ENCODE measurements at places on chromosomes 7 and 10. TPM values are rescaled to one million over a fixed set of nuclear protein-coding genes. Genes with fewer than 3 reads are reported as not detected.

GRCh38 chr7:69438584-69439412 lies 159.5 kb upstream of the AUTS2 start:
- ATAC-seq = no peak

DNA sequence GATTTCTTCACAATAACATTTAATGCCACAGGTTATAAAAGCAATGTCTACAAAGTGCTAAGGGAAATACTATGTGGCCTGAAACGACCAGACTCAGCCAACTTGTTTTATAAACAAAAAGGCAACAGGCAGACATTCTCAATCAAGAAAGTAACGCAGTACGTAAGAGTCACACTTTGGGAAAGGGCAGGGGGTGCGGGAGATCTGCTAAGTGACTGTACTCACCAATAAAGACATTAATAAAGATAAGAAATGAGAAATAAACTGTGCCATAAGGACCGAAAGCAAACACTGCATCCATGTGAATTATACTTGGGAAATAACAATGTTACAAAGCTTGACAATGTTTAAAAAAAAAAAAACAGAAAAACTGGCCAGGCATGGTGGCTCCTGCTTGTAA lies 25.5 kb downstream of the NSUN6 start:
- no peak for ATAC-seq

Gene MRPL32
- 40.5 TPM for total RNA-seq

Gene ANXA8
- not detected for total RNA-seq

Gene GPRIN2
- not detected for total RNA-seq
